ENCODE measurements at places on chromosomes 4 and X.
A peak's percentile ranks its signal among the peaks of the same experiment; 100 is the strongest.

DNA sequence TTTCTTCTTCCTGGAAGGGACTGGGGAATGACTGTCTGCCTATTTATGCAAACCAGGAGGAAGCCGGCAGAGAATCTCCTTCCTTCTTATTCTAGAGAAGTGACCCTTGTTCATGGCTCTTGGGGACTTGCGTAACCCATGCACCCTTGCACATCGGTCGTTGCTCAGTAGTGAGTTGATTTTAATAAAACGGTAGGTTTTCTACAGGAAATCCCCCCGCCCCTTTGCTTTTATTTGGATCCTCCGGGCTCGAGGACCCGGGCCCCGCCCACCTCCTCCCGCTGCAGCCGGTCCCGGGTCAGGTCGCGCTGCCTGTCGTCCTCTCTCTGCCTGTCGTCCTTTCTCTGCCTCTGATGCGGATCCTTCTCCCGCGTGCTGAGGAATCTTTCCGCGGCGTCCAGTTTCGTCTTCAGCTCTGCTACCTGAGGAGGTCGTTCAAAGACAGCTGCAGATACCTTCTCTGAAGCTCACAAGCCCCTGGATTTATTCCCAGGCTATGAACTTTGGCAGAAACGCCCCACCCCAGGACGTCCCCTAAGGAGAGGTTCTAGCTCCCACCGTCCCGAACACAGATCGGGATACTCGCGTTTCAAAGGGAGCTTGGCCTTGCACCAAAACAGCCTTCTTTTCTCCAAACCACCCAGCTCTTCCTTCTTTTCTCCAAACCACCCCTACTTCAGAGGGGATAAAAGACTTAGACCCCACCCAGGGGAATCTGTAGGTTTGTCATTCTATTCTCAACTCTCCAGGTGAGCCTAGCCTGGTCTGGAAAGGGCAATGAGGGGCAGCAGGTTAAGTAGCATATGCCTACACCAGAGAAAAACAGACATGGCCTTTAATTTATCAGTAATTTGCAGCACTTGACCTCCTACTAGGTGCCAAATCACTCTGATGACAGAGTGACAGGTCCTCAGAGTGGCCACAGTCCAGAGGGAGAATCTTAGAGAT lies 7.0 kb downstream of the TNIP3 start:
- DNase-seq: no peak

GRCh38 chrX:41421071-41421729 lies 25.9 kb upstream of the NYX start:
- DNase-seq: no peak

- DNase-seq: no peak
Observed at GRCh38 chrX:107850422-107850765, 24.7 kb downstream of the MID2 start.

DNA sequence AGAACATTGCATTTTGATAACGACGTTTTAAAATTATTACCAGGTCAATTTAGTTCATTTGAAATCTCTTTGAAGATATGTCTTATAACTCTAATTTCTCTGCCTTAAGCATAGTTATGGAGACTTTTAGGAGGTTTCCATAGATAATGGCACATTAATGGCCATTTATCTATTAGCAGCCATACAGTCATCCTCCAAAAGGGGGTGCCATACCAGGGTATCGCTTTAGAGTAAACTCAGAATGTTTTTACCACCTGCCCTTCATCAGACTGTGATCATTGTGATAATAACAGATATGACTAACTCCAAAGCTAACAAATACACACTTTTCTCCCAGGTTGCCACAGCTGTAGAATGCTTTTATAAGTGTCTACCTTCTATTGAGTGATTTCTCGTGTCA lies 461.5 kb downstream of the FSTL5 start:
- no peak for DNase-seq

DNA sequence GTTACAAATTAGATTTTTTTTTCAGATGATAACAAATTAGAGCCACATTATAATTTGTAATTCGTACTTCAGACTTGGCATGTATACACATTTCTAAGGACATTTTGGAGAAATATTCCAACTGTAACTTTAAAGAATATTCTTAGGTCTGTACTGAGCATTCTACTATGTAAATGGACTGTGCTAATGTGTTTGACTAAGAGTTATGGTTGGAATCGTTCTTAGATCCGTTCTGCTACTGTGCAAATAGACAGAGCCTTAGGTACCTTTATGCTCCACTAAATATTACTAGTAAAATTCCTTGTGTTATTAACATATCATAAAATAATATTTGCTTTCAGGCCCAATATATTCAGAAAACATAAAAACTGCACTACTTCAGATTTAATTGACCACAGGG lies 1180.0 kb upstream of the TENM3 start:
- DNase-seq: no peak

DNA sequence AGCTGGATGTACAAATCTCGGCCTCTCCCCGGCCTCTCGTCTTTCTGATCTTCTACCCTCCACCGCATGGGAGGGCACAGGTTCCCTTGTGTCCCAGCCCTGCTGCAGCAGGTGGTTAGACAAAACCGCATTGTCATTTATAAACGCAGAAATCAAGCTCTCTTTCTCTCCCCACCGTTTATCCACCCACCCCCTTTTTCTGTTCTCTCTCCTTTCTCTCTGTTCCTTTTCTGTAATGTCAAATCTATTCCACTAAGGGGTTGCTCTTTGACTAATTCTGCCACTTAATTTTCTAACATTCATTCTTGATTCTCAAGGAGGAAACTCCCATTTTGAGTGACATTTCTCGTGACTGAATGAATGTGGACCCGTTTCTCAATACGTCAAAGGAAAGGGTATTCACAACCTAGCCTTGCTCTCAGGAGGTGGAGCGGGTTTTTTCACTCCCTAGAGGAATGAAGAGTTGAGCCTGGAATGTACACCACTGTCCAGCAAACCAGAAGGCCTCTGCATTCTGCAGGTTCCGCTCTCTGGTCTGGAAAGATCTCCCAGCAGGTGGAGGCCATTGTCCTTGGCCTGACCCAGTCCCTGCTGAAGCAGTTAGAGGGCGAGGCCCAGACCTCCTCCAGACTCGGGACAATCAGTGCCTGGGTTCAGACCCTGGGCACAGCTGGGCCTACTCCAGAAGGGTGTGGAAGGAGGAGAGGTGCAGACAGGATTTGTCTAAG lies 70.9 kb upstream of the ENPP6 start:
- DNase-seq: no peak

DNA sequence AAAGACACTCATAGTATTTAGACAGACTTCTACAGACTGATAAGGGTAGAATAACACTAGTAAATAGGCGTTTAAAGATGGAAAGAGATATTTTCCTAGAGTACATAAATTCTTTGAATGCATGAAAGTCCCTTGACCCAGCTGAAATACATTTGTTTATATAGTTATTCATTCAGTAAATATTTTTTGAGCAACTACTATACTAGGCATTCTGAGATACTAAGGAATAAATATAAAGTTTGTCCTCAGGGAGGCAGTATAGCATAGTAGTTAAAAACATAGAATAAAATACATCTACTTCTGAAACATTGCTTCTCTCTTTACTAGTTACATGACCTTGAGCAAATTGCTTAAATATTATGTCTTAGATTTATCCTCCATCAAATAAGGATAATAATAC lies 27.4 kb downstream of the HMGN5 start:
- DNase-seq: peak; percentile 58

- no peak for DNase-seq
Observed at GRCh38 chr4:13944095-13944511, 316.6 kb upstream of the BOD1L1 start.

GRCh38 chr4:162866565-162866964 lies 300.1 kb downstream of the NAF1 start:
- no peak for DNase-seq

DNA sequence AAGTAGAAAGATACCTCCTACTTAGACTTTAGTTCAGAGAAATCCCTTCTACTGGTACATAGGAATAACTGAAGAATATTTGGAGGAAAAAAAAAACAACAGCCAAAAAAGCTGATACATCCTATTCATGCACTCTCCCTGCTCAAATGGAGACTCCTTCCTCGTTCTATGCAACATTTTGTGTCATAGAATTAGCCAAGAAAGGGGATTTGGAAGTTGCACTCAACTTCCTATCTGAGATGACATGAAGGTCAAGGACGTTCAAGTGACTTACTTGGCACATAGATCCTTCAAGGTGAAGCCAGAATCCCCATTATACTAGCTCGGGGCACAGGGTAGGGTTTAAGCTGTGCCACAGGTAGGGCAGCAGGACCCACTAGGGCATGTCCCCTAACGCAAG lies 56.2 kb upstream of the S100G start:
- no peak for DNase-seq

DNA sequence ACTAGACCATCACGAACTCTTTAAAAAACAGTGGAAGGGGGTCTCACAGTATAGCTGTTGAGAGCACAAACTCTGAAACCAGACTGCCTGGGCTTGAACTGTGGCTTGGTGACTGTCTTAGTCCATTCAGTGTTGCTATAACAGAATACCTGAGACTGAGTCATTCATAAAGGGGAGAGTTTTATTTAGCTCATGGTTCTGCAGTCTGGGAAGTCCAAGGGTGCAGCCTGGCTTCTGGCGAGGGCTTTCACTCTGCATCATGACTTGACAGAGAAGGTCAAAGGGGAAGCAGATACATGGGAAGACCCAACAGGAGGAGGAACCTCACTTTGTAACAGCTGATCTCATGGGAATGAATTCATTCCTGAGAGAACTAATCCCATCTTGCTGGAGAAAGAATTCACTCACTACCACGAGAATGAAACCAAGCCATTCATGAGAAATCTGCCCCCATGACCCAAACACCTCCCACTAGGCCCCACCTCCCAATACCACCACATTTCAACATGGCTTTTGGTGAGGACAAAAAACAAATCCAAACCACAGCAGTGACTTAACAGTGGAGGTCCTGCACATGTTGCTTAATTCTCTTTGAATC lies 116.7 kb upstream of the STOX2 start:
- DNase-seq: no peak

- DNase-seq: no peak
Observed at GRCh38 chrX:38312436-38312835, 14.9 kb downstream of the RPGR start.

GRCh38 chrX:9977635-9978034 lies 10.5 kb downstream of the CLDN34 start:
- DNase-seq: no peak

DNA sequence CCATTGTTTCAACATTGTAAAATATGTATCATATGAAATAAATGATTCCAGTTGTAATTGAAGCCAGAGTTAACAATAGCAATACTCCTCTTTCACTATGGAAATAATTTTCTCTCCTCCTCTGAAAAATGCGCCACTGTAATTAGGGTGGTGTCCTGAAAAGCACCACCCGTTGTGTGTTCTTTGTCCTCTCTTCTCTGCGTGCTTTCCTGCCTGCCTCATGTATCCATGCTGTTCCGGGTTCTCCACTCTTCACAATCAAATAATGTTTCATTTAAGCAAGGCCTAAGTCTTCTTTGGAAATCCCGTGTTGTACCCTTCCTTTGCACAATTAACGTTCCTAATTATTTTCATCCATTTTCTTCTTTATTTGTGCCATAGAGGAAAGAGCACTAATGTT lies 293.3 kb downstream of the ADGRL3 start:
- DNase-seq: no peak

- no peak for DNase-seq
Observed at GRCh38 chr4:152478461-152479237, 57.2 kb downstream of the FBXW7 start.

DNA sequence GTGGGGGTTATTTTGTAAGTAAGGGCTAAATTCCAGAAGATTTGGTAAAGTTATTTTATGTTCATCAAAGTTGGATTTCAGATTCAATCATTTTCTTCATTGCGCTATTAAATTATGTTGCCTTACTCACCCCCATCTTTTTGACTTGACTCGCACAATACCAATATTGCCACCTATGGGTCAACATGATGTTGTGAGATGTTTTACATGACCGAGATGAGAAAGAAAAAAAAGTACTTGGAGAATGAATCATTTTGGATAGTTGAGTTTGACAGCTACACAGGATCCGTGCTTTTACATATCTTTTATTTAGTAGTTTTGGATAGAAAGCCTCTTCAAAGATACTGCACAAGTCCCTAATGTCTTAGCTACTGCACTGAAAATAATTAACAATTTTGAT lies 224.2 kb upstream of the EMCN start:
- peak; percentile 43 for DNase-seq

DNA sequence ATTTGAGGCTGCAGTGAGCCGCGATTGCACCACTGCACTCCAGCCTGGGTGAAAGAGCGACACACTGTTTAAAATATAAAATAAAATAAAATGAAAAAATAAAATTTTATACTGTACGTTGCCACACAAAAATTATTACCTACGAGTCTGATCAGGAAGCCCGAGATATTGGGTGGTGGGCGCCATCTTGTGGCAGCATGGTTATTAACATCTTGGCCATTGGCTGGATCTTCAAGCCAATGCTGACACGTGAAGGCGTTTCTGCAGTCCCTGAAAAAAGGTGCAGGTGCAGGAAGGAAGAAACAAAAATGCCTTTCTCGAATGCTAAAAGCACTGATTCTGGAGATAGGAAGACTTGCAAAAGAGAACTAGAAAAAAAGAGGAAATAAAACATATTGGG lies 4.9 kb upstream of the TLR8 start:
- peak; percentile 66 for DNase-seq

- DNase-seq: peak; percentile 77
Observed at GRCh38 chr4:16289897-16290554, 63.8 kb upstream of the TAPT1 start.

DNA sequence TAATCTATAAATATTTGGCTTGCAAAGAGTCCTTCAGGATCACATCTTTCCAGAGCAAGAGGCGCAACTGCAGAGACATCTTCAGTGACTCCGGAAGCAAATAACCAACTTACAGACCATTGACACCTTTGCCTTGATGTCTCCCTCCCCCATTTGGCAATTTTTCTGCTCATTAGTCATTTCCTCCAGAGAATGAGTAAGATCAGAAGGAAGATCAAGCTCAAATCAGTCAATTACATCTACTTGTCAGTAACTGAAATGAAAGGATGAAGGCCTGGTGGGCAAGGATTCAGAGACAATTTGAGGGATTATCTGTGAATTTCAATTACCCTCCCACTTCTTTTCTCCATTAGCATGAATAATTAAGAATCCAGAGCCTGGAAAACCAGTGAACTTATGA lies 665.6 kb upstream of the CPEB2 start:
- DNase-seq: no peak

DNA sequence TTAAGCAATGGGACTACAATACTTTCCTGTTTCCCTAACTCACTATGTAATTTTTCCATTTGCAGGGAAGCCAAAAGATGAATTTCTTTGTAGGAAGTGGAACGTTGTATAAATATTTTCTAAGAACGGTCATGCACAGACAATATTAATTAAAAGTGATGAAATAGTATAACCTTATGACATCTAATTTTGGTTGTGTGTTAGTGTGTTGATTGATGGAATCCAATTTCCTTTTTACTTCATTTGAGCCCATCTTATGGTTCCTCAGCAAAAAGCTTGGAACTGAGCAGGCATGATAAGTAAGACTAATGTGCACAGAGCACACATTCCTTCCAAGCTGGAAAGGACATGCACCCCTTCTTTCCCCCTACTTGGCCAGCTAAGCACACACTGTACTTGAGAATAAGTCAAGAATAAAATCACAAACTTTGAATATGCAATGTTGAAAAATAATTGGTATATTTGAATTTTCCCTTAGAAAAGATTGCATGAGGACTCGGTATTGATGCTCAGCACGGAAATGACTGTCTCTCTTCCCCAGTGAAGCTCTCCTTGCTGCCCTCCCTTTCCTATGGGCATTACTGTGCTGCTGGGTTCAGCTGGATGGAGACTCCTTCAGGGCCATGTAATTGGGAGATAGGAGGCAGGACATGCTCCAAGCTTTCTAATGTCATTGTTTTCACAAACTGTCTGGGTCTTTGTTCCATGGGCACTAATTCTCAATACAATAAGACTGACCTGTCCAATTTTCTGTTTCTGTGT lies 19.2 kb upstream of the PDLIM3 start:
- DNase-seq: no peak

- no peak for DNase-seq
Observed at GRCh38 chrX:104854790-104855340, 288.9 kb downstream of the IL1RAPL2 start.

All from OCI-M1 (cell line).